T follicular helper cell (primary cell): ENCODE measurements at places on chromosomes 5 and 9.

GRCh38 chr5:98016771-98017170 is 756.7 kb upstream of the RGMB start:
- DNase-seq: no peak

GRCh38 chr5:73496984-73497457 is 1.2 kb upstream of the BTF3 start:
- DNase-seq: no peak

- no peak for DNase-seq
Measured at GRCh38 chr5:157290156-157290980, 24.4 kb downstream of the CYFIP2 start.

DNA sequence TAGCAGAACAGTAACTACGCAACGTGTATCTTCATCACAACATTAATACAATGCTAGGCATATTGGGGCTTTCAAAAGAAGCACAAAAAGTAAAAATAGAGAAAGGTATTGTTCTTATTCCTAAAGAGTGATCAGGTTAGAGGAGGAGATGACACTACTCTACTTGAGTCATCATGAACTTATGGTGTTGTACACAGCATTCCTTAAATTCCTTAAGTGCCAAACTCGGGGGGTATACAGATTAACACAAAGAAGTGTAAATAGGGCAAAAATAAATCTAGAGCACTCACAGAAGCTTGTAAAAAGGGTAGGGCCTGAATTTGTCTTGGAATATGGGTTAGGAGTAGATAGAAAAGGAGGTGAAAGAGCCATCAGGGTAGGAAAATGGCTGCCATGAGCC is 308.0 kb upstream of the DAP start:
- no peak for DNase-seq

DNA sequence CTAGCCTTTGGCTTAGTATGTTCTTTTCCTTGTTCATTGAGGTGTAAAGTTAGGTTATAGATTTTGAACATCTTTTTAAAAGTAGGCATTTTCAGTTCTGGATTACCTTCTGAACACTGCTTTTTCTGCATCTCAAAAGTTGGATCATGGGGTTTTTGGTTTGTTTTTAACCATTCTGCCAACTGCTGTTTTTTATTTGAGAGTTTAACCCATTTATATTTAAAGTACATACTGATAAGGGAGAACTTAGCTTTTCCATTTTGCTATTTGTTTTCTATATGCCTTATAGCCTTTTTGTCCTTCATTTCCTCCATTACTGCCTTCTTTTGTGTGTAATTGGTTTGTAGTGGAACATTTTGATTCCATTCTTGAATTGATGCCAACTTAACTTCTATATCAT is 30.5 kb upstream of the ZNF169 start:
- DNase-seq: no peak

DNA sequence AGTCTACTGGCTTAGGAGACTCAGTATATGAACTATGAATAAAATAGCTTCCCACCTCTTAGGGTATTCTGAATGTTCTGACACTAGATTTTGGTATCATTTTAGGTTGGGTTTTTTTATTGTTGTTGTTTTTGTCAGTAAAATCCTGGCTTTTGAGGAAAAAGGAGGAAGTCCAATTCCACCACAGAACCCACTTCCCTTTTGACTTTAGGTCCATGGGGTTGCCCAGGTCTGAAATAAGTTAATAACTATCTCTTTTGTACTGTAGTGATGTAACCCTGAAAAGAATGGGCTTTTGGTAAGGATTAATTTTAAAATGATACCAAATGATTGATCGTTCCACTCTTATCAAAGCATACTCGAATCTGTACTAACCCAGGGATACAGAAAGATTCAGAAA is 29.1 kb upstream of the IL12B start:
- DNase-seq: no peak

DNA sequence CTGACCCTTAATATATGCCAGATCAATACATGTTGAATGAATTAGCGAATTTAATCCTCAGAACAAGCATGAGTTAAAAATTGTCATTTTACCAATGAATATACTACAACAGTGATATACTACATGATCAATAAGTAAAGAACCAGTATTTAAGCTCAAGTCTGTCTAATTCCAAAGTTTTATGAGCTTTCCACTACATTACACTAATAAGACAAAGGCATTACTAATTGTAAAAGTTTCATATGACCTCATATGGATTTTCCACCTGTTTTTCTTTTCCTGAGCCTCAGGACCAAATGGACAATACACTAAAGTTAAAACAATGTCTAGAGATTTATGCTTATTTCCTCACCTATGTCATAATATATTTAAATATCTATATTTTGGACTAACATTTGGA is 80.8 kb downstream of the OXCT1 start:
- DNase-seq: no peak

GRCh38 chr5:175385691-175386362 is 58.2 kb downstream of the DRD1 start:
- no peak for DNase-seq

DNA sequence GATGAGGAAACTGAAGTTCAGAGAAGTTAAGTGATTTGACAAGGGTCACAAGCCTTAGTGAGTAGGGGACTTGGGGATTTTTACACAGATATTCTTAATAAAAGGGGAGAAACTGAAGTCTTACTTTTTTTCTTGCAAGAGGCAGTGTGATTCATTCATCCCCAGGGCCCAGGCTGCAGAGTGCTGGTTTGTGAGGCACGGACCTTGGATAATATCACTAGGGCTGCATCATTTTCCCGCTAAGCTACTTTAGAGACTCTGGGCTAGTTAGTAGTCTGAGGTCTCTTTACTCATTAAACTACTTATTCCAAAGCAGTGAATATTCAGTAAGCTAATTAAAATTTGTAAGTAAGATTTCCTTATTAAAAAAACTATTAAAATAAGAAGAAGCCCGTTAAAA is 195.0 kb downstream of the PBX3 start:
- no peak for DNase-seq

- DNase-seq: no peak
Measured at GRCh38 chr5:172529896-172530295, 75.6 kb upstream of the SH3PXD2B start.

- DNase-seq: no peak
Measured at GRCh38 chr9:108021096-108021710, 531.6 kb upstream of the KLF4 start.

GRCh38 chr9:237141-237857 is 22.6 kb downstream of the DOCK8 start:
- DNase-seq: no peak

DNA sequence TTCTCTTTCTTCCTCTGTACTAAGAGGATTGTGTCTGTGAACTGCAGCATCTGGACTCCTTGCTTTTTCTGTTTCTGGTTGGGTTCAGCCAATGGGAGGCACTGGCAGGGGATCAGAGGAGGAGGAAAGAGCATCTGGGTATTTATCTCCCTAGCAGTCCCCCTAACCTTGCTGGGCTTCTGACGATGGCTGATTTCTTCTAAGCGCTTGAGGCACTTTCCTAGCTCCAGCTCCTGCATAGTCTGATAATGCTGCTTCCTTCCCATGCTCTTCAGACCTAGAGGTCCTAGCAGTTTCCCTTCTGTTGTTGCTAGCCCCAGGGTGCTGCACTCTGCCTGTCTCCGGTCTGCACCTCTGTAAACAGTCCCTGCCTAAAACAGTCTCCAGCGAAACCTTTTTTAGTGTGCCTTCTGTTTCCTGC is 225.1 kb downstream of the PDZD2 start:
- no peak for DNase-seq

- DNase-seq: no peak
Measured at GRCh38 chr5:11387382-11387781, 516.9 kb downstream of the CTNND2 start.

DNA sequence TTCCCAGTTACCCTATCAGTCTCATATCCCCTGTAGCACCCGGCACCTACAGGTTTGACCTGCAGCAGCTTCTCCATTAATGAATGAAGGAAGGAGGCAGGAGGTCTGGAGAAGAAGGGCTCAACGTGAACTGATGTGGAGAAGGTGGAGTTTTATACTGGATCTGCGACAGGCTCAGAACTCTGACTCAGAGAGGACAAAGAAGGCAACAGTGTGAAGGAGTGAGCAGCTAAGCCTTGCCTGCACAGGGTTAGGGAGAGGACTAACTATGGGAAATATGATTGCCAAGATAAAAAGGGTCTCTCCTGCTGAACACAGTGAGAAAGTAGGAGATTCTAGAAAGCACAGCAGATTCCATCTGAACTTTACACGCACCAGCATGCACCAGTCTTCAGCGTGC is 23.6 kb downstream of the RASEF start:
- no peak for DNase-seq

DNA sequence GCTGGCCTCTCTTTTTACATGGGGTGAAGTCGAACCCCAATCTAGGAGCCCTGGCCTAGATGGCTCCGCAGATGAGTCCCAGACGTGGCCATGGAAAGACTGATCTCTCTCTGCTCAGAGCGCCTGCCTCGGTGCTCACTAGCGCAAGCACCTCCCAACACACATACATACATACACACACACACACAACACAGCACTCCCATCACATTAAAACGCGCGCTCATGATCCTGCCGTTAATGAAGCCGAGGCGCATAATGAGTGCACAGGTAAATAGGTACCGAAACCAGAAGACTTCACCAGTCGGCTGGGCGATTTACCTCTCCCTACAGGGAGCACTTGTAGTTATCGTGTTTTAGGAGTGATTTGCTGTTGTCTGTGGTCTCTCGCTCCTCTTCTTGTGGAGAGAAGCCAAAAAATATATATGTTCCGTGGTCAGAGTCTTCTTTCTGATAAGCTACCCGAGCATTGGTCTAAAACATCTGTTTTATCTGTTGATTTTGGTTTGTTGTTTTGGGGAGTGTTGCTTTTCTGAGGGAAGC is 207.7 kb downstream of the MEF2C start:
- DNase-seq: no peak

GRCh38 chr5:74638544-74638969 is 2.0 kb downstream of the ENC1 start:
- DNase-seq: no peak

GRCh38 chr5:119902593-119902992 is 273.2 kb downstream of the FAM170A start:
- no peak for DNase-seq

DNA sequence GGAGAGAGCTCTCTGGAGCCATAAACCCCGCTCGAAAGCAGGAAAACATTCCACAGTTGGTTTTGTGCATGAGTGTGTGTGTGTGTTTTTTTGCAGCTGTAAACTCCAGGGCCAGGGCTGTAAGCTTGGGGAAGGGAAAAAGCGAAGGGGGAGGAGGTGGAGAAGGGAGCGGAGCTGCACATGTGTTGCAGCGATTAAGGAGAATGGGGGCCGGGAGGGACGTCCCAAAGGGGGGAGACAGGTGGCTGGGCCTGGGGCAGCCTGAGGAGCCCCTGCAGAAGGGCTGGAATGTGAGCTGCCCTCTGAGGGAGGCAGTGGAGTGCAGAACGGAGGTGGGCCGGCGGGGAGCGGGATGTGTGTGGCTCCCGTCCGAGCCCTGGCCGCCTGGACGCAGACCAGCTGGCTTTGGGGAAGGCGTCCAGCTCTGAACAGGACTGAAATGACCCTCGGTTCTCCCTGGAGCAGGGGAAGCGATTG is 2.7 kb upstream of the MYMK start:
- no peak for DNase-seq

DNA sequence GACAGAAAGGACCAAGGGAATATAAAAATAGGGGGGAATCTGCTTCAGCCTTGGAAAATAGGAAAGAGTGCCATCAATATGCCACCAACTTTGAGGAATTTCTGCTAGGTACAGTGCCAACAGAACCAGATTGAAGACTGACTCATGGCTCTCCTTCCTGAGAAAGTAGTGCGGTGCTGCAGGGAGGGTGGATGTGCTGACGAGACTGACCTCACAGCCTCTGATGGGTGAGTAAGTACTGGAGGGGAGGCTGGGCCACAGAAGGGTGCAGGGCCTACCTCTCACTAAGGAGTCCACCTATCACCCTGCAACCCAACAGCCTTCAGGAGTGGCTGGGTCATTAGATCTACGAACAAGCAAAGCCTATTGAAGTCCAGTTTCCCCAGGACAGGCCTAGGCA is 187.6 kb downstream of the GABBR2 start:
- no peak for DNase-seq

DNA sequence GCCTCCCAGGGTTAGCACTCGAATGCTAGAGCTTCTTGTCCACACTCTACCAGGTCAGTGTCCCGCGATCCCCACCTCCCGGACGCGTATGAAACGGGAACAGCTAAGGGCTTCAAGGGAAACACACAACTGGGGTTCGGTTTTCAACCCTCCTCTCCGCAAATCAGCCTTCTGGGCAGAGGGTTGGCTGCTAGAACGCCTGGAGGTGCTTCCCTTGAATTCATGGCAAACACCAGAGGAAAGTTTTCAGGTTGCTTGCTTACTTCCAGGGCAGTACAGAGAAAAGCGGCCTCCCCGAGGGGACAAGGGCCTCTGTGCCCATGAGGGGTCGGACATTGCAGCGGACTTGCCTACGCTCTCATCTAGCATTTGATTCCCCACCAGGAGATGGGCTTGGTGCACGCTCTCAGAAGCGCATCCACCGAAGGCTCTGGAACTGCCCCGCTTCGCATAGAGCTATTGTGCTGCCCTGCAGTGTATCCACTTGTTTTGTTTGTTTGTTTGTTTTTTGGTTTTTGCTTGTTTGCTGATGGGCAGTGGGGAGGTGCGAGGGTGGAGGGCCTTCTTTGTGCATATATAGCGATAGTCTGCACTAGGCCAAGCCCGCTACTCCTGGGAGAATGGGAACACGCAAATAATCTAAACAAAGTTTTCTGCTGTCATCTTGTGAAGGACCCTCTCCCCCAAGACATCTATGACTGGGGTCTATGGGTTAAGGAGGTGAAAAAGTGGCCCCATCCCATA is 1.3 kb upstream of the DMRT3 start:
- DNase-seq: no peak

- DNase-seq: no peak
Measured at GRCh38 chr5:151171529-151171928, 13.9 kb upstream of the ANXA6 start.

GRCh38 chr9:98045234-98046179 is 11.0 kb upstream of the NANS start:
- no peak for DNase-seq

- DNase-seq: no peak
Measured at GRCh38 chr5:107982703-107983425, 312.1 kb upstream of the EFNA5 start.

GRCh38 chr9:9091387-9091786 is 1291.8 kb upstream of the DMAC1 start:
- no peak for DNase-seq

DNA sequence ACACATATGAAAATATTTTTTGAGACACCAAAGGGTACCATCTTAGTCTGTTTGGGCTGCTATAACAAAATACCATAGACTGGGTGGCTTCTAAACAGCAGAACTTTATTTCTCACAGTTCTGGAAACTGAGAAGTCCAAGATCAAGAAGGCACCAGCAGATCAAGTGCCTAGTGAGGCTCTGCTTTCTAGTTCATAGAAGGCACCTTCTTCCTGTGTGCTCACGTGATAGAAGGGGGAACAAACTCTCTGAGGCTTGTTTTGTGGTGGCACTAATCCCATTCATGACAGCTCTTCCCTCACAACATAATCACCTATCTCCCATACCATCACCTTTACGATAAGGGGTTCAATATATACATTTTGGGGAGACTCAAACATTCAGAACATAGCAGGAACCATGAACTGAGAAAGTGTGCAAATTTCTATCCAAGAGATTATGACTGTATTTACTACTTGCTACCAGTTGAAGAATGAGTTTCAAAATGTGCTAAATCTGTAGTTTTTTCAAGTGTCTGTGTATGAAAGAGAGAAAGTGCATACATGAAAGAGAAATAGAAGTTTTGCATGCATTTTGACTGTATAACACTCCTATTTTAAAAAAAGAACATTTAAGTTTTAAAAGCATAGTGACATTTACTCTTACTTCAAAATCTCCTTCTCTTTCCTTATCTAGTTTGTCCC is 207.3 kb downstream of the PARP8 start:
- DNase-seq: no peak
